AG08396 (cell line): ENCODE measurements at places on chromosomes 1 and 21.

DNA sequence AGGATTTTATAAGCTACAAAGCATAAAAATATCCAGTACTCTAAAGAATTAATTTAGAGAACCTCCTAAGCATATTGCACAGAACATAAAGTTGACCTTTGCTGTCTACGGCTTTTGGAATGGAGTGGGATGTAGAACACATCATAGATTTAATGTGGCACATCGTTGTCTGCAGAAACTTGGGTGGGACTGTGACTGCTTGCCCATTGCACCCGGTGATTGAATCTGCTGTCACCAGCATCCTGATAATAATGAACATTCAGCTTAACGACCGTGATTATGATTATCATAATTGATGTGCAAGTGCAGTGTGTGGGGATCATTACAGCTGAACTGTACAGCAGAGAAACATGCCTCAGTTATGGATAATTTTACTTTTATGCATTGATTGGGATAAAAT lies 181.9 kb downstream of the SPATA17 start:
- no peak for DNase-seq

- DNase-seq, result peak; percentile 83
Measured at GRCh38 chr1:9593492-9594465, 5.1 kb downstream of the TMEM201 start.

DNA sequence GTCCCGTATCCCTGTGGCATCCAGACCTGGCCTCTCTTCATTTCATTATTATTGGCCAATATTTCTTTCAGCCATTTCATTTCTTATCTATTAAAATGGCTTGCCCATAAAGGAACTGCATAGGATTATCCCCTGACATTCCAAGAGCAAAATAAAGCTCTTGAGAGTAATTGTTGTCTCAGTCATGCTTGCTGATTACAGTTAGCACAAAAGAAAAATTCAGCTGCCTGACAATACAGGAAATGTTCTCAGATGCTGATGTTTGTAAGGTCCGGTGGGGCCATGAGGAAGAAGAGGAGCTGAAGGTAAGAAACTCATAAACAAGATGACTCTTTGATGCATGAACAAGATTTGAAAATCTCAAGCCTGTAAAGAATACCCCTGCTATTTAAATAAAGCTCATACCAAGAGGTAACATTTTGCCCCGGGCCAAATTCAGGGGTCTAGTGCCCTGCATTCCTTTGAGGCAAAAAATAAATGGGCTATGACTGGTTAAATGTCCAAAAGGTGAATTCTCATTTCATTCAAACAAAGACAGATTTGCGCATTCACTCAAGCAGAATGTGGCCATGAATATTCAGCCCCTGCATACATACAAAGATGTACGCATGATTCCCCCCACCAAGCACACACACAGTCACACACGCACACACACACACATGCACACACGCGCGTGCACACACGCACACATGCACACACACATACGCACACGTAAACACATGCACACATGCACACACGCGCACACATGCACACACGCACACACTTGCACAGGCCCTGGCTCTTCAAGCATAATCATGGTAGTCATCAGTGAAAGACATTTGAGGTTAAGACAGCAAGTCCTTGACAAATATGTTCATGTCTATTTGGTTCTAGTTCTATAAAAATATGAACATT lies 44.8 kb downstream of the KCNJ15 start:
- DNase-seq, result no peak

- no peak for DNase-seq
Measured at GRCh38 chr1:71428029-71428428, 347.2 kb upstream of the ZRANB2 start.

DNA sequence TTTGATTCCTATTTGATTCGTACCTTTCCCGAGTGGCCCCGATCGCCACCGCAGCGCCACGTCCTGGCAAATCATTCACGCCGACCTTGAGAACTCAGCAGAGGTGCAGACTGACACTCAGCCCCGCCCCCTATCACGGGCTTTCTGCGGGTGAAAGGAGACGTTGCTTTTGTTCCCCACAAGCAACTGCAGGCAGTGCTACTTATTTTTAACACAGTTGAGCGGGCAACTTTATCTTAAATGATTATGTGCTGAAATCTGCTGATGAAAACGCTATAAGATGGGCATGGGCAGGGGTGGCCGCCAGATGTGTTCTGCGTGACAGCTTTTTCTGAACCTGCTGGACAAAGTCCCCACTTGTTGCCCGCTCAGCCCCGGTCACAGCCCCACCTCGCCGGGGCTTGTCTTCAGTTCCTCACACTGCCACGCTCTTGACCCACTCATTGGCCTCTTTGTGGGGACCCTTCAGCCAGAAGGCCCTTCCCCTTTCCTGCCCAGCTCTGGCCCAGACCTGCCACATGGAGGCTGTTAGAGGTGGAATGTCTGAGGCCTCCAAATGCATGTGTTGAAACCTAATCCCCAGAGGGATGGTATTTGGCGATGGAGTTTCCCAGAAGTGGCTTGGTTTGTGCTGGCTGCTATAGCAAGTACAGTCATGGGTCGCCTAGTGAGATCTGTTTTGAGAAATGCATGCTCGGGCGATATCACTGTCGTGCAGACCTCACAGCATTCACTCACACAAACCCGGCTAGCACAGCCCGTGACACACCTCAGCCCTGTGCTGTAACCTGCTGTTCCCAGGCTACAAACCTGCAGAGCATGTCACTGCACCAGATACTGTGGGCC lies 15.7 kb upstream of the PDXK start:
- no peak for DNase-seq

- no peak for DNase-seq
Measured at GRCh38 chr1:244915736-244916135, 51.4 kb upstream of the HNRNPU start.

GRCh38 chr21:16519036-16519435 lies 789.3 kb downstream of the USP25 start:
- no peak for DNase-seq

- DNase-seq, result no peak
Measured at GRCh38 chr1:94351481-94351880, 66.7 kb upstream of the ABCD3 start.

- no peak for DNase-seq
Measured at GRCh38 chr1:222416001-222416791, 131.7 kb downstream of the HHIPL2 start.

- no peak for DNase-seq
Measured at GRCh38 chr1:39788426-39788757, 273 bp downstream of the BMP8B start.

- peak; percentile 59 for DNase-seq
Measured at GRCh38 chr1:162605225-162605927, 26.9 kb upstream of the DDR2 start.

- DNase-seq, result no peak
Measured at GRCh38 chr1:78607944-78608343, 12.3 kb upstream of the IFI44L start.

GRCh38 chr1:202278751-202279150 lies 63.0 kb downstream of the UBE2T start:
- no peak for DNase-seq

DNA sequence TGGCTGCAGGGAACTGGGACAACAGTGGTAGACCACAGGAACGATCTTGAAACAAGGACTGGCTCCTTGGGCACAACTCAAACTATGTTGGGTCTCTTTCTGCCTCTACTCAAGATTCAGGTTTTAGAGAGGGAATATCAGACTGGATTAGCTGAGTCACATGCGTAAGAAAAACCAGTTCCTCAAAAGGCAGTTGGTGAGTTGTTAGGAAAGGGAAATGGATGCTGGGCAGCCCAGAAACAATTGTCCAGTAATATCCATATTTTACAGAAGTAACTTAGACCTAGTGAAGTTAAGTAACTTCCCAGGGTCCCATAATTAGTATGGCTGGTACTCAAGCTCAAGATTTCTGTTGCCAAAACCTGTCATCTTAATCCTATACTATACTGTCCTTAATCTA lies 27.0 kb upstream of the TMEM39B start:
- no peak for DNase-seq
